ENCODE measurements at places on chromosomes 4 and X. TPM values are rescaled to one million over a fixed set of nuclear protein-coding genes. Genes with fewer than 3 reads are reported as not detected.

Gene FGF5
- total RNA-seq: not detected

Gene USP26
- total RNA-seq: not detected

Gene MND1
- 46.8 TPM for total RNA-seq

Gene ZFYVE28
- total RNA-seq: 7.6 TPM

Gene FAM47E
- total RNA-seq: 0.21 TPM

Gene VCX3A
- total RNA-seq: not detected

Gene IL1RAPL2
- total RNA-seq: not detected

Gene TLL1
- 14.3 TPM for total RNA-seq

Gene PQBP1
- 133 TPM for total RNA-seq

Gene TRAM1L1
- total RNA-seq: 4.5 TPM

Gene NUDT10
- total RNA-seq: 7.2 TPM

Gene NXF2B
- not detected for total RNA-seq

Gene AMBN
- total RNA-seq: 3.8 TPM

Gene SMR3B
- 1.7 TPM for total RNA-seq

Gene UGT2B11
- total RNA-seq: not detected

Gene WAS
- total RNA-seq: 1.1 TPM

Gene LUZP4
- not detected for total RNA-seq

Gene FGA
- not detected for total RNA-seq

Gene EMCN
- 7.9 TPM for total RNA-seq

Gene NDNF
- total RNA-seq: 12.1 TPM

Gene CPE
- 27.2 TPM for total RNA-seq

Gene PAGE4
- total RNA-seq: not detected

Gene NAT8L
- 3.4 TPM for total RNA-seq

Gene NAP1L2
- 0.50 TPM for total RNA-seq

Gene CFAP99
- total RNA-seq: not detected

Gene PABPC1L2A
- total RNA-seq: not detected

Gene IL1RAPL1
- not detected for total RNA-seq

Gene TBX22
- total RNA-seq: not detected

Gene SPACA5
- total RNA-seq: not detected

Gene SMPX
- not detected for total RNA-seq

Gene TMEM150C
- 0.34 TPM for total RNA-seq

Gene ABLIM2
- 3.2 TPM for total RNA-seq

Gene CT45A3
- total RNA-seq: not detected

Gene STS
- total RNA-seq: 1.7 TPM

Gene COL25A1
- 10.4 TPM for total RNA-seq

Gene RASSF6
- not detected for total RNA-seq

Gene PASD1
- total RNA-seq: not detected

Gene UBQLN2
- 28.8 TPM for total RNA-seq

Gene EVC
- total RNA-seq: 20.6 TPM

Gene SCD5
- 17.9 TPM for total RNA-seq

Gene NEK1
- total RNA-seq: 13.7 TPM

Gene SPANXB1
- total RNA-seq: not detected

Gene PLXNB3
- not detected for total RNA-seq

Gene DOK7
- not detected for total RNA-seq

Gene GJB1
- total RNA-seq: not detected

Gene DUSP9
- 1.4 TPM for total RNA-seq

Gene TREX2
- 0.77 TPM for total RNA-seq

Gene ZMAT1
- total RNA-seq: 2.5 TPM

Gene TRIM60
- not detected for total RNA-seq

Gene TEX13C
- total RNA-seq: not detected

Gene NOCT
- 27.6 TPM for total RNA-seq
